ENCODE measurements at places on chromosomes 5 and 9.

GRCh38 chr5:23001120-23001519, 148.0 kb upstream of the CDH12 start:
- no peak for DNase-seq

DNA sequence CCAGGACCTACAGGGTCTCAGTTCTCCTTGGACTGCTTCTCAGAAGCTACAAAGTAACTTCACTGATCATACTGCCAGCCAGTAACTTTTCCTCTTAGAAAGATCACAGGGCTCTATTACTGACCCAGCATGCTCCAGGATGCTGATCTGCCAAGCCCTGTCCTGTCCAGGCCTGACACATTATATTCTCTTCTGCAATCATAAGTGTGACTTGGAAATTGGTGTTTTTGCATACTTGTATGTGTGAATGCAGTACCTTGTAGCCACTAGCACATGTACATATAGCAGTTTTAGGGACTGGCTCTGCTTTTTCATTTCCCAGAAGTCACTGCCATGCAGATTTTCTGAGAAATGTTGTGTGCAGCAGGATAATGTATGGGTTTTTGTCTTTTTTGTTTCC, 40.1 kb upstream of the CCNH start:
- DNase-seq, result no peak

DNA sequence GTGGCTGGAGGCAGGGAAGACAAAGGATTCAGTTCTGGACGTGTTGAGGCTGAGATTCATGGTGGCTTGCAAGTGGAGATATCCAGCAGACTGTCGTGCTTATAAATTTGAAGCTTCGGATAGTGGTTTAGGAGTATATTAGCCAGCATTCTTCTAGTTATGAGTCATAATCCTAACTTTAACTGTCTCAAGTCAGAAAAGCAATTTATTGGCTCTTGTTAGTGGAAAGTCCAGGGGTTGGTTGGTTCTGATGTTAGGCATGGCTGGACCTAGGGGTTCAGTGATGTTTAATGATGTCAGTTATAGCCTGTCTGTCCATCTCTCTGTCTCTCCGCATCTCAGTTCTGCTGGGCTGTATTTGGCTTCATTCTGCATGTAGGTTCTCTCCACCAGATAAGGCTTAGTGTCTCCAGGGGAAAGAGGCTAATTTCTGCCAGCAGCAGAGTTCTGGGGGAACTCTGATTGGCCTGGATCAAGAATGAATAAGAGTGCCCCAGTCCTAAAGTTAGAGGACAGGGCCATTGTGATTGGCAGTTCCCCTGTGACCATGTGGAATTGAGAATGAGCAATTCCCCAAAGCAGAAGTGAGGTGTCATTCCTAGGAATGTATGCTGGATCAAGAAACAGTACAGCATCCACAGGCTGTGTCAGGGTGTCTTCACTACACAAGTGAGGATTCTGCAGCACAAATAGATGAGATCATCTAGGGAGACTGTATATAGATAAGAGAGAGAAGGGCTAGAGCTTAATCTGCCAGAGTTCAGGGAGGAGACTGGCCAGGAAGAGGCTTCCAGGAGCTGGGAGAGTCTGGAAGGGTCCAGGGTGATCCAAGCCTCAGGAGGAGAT, 72.9 kb upstream of the SHB start:
- DNase-seq, result no peak

- DNase-seq, result no peak
These were observed 36.2 kb downstream of the PIP5K1B start for GRCh38 chr9:68741234-68741633.

DNA sequence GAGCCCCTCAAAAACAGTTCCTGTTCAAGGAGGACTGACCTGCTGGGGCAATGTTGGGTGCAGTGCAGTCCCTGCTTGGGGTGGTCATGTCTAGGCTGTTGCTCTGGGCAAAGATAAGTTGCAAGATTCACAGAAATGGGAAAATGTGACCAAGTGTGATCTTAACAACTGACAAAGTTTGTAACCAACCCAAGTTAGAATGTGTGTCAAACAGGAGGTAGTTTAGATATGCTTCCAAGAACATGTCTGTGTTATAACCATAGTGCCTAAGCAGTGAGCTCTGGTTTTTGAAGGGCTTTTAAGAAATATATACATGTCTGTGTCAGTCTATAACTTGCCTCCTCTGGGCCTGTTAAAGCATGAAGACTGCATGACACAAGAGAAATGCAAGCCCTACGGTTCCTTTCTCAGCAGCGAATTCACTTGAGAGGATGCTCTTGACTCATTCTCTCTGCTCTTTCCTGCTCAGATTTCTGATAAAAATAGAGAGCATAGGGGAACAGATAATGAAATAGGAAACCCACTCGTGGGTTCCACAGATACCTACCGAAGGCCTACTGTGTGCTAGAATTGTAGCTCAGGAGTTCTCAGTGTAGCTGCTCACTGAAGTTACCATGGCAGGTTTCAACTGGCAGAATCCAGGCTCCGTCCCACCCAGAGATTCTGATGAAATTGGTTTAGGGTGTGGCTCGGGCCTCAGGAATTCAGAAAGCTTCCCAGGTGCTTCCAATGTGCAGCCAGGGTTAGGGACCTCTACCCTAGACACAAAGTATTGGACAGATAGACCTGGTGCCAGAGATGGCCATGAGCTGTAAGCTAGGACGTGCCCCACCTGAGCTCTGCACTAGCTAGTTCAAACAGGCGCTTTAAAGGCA, 52.4 kb downstream of the ARHGEF37 start:
- DNase-seq, result no peak

DNA sequence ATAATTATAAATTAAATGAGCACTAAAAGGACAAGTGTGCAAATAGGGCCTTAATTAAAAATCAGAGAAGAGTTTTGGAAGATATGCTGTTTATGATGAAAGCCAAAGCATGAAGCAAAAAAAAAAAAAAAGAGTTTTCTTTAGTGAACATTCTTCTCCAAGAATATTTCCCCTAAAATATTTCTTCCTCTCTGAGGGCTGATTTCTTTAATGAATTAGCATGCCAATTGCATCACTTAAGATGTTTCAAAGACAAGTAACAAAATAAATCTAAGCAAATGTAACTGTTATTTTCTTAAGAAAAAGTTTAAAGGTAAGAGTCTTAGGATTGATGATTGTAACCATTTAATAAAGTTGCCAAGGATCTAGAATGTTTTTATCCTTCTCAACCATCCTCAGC, 81.6 kb upstream of the MPDZ start:
- no peak for DNase-seq

DNA sequence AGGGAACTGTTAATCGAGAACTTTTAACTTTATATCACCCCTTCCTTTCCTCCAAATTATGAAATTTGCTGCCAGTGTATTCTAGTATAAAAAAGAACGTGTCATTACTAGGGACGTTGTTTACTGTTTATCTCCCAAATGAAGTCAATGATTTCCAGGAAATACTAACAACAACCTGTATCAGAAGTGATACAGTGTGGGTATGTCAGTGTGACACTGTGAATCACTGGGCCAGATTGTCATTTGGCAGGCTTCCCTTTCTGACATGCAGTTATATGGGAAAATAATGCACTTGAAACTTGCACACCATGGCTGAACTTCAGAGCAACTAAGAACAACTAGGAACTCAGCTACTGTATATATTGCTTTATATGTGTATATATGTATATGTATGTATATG, 12.6 kb downstream of the ZNF462 start:
- DNase-seq, result no peak

DNA sequence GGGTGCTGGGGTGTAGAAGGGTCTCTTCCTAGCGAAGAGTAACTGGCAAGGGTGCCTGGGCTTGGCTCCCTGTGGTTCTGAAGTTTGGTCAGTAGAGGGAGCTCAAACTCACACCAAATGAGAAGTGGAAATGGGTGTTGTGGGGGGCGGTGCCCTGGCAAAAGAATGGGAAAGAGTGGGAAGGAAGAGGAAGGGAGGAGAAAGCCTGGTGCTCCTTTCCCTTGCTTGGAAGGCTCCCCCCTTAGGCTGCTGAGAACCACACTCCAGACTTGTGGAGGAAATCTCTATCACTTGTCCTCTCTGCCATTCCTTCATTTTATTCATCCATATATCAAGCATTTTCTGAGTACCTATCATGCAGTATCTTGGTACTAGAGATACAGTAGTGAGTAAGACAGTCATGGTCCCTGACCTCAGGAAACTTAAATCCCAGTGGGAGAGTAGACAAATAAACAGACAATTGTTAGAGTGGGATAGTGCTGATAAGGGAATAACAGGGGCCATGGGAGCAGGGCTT, 13.0 kb downstream of the SLC4A9 start:
- no peak for DNase-seq

DNA sequence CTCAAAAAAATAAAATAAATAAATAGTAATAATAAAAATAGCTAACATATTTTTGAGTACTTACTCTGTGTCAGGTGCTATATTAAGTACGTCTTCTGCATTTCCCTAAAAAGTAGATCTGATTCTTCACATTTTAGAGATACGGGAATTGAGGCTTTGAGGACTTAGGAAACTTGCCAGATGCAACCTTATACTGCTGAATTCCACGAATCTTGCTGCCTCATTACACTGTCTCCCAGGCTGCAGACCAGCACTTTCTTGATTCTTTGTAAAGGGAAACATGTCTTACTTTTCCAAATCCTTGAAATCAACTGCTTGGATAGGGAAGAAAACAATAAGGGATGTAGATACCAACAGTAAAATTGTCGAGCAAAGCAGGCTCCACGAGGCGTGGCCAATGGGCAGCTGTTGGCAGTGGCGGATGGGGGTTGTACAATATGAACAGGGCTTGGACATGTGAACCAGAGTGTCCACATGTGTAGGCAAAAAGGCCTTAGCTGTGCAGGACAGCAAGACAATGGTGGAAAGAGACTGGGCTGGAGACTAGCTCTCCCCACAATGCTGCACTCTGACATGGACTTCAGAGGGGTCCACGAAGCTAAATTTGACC, 124.3 kb upstream of the RAI14 start:
- no peak for DNase-seq

- DNase-seq, result no peak
These were observed 26.4 kb upstream of the NOTCH1 start for GRCh38 chr9:136572003-136572827.

- no peak for DNase-seq
These were observed 13.4 kb upstream of the TNIP1 start for GRCh38 chr5:151094030-151094851.

GRCh38 chr9:86534572-86535258, 180.5 kb upstream of the TUT7 start:
- DNase-seq, result no peak

DNA sequence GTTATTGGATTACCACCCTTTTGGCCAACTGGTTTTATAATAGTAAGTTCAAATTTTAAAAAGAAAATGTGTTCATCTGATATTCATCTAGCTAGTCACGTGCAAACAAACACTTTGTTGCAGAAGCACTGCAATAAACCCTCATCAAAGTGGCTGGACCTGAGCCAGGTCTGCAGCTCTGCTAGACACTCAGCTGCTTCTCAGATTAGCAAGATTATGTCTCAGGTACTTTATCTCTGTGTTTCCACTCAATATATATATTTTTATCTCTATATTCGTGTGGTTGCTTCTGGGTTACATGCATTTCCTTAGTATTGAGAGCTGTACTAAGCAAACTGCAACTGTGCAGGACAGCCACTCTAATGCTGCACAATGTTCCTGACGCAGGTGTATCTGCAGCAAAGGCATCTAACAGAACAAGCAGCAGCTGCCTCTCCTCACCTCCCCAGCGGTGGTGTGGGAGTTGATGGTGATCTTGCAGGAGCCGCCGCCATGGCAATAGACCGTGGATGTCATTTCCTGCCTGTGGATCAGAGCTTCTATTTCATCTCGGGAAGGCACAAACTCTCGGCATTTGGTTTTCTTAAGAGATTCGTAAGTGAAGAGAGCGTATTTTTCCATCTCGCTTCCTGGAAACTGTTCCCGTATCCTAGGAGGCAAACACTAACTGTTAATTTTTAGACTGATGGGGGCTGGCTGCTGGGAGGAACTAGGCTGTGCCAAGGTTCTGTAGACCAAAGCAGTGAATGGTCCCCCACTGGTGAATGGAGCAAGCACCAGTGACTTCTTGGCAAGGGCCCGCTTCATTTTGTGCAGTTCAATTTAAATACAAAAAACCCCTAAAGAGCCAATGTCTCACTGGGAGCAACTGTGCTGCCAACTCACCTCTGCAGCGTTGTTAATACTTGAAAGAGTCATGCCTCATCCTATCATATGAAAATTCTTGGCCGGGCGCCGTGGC, 56.7 kb upstream of the RETREG1 start:
- DNase-seq, result no peak

GRCh38 chr5:157046041-157046440, 12.9 kb downstream of the HAVCR1 start:
- DNase-seq, result no peak

DNA sequence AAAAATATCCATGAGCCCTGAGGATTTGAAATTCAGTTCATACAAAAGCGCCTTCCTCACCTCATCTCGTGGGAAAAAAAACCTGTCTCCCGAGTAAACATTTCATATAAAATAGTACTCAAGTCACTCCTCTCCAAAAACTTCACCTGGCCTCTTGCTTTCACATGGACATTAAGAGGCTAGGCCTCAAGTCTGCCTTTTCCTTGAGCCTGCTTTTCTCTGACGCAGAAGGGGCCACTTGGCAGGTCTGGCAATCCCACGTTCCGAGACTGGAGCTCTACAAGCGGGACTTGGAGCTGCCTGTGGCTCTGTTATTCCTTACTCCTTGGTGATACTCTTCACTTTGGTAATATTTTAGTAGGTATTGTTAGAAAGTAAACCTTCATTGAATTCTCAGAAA, 26.9 kb upstream of the CKS2 start:
- no peak for DNase-seq

DNA sequence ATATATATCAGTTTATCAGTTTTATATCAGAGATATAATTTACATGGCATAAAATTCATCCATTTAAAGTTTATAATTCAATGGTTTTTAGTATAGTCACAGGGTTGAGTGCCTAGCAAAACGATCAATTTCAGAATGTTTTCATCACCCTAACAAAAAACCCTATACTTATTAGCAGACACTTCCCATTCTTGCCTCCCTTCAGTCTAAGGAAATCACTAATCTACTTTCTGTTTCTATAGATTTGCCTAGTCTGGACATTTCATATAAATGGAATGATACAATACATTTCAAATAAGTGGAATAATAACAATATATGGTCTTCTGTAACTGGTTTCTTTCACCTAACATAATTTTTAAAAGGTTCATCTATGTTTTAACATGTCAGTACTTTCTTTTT, 9.6 kb upstream of the LNPEP start:
- DNase-seq, result no peak

- DNase-seq, result no peak
These were observed 30.1 kb upstream of the CXCL14 start for GRCh38 chr5:135608761-135609443.

DNA sequence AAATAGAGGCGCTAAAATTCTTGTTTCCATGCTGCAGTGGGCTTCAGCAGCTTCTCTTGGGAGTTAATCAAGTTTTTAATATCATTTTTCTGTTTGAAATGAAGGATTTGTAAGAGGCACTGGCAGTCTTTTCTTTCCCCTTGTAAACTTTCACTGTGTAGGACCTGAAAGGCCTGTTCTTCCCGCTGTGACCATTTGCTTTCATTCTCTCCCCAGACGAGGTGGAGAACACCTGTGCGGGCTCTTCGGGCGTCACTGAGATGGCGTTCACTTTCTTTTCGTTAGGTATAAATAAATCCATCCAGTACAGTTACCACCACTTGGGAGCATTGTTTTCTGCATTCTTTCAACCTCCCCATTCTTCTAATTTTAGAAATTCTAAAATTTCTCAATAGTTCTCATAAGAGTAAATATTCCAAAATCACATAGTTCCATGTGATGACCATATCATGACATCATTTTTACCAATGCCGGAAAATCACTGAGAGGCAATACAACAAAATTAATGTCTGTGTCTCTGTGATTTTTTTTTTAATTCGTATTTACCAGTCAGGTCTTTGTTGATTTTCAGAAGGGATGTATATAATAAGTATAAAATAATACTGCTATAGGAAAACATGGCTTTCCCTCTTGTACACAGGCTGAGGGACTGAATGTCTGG, 131.7 kb upstream of the ICE1 start:
- DNase-seq, result no peak

- no peak for DNase-seq
These were observed 45.7 kb upstream of the GHR start for GRCh38 chr5:42377496-42377895.
